ENCODE measurements at places on chromosomes 11 and 22.

DNA sequence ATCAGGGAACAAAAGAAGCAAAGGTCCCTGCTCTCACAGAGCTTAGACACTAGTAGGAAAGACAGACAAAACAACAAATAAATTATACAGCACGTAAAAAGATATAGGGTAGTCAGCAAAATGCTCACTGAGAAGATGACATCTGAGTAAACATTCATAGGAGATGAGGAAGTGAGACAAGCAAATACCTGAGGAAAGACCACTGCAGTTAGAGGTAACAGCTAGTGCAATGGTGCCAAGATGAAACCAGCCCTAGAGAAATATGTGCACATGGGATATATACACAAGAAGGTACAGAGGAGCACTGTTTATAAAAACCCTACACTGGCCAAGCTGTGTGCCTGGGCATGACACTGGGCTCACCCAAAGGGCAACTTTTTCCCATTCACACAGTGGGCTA is 9.8 kb downstream of the CYP2R1 start:
- DNase-seq = no peak

- no peak for DNase-seq
These were observed 1.3 kb downstream of the C11orf42 start for GRCh38 chr11:6206456-6207180.

DNA sequence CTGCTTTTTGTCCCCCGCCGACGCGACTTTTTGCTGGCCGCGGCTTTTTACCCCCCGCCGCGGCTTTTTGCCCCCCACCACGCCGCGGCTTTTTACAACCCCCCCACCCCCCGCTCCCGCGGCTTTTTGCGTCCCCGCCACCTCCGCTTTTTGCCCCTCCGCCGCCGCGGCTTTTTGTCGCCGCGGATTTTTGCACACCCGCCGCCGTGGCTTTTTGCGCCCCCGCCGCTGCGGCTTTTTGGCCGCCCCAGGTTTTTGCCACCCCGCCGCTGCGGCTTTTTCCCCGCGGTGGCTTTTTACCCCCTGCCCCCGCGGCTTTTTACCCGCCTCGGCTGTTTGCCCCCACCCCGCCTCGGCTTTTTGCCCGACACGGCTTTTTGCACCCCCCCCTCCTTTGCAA is 205.5 kb downstream of the CCT8L2 start:
- DNase-seq = no peak

- no peak for DNase-seq
These were observed 25.7 kb upstream of the MICAL3 start for GRCh38 chr22:18050065-18050464.

GRCh38 chr11:102268985-102269470 is 48.3 kb upstream of the BIRC3 start:
- DNase-seq = no peak

All from neuronal stem cell (in vitro differentiated cells).